ENCODE measurements at places on chromosomes 11 and 22.

DNA sequence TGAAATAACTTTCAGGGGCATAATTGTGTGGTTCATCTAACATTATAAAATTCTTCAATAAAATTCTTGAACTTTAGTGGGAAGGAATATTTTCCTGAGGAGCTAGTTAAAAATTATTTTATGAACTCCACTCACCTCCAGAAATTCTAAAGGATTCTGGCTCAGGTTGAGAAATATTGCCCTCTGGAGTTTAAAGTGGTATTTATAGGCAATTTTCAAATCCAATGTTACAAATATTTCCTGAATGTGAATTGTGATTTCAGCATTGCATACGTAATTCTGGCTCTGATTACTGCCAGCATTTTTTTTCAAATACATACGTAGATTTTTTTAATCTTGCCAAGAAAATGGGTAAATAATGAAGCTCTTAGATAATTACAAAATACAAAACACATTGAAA is 598.2 kb upstream of the ANO3 start:
- no peak for DNase-seq

DNA sequence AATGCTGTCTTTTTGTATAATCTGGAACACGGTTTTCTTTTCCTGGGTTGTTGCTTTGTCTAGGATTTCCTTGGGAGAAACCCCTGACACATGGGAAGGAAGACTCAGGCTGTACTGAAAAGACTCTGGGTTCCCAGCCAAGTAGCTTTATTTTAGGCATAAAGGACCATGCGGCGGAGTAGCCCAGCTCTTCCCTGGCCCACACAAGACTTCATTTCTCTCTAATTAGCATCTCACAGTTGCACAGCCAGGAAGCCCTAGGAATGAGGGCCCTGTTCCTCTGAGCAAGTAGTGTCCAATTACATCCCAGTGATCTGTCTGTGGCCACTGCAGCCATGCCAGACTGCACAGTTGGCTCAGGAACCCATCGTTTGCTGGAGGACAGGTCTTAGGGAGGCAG is 319.5 kb downstream of the TENM4 start:
- DNase-seq: no peak

- no peak for DNase-seq
These were observed 17.3 kb downstream of the TSPAN18 start for GRCh38 chr11:44743959-44744557.

DNA sequence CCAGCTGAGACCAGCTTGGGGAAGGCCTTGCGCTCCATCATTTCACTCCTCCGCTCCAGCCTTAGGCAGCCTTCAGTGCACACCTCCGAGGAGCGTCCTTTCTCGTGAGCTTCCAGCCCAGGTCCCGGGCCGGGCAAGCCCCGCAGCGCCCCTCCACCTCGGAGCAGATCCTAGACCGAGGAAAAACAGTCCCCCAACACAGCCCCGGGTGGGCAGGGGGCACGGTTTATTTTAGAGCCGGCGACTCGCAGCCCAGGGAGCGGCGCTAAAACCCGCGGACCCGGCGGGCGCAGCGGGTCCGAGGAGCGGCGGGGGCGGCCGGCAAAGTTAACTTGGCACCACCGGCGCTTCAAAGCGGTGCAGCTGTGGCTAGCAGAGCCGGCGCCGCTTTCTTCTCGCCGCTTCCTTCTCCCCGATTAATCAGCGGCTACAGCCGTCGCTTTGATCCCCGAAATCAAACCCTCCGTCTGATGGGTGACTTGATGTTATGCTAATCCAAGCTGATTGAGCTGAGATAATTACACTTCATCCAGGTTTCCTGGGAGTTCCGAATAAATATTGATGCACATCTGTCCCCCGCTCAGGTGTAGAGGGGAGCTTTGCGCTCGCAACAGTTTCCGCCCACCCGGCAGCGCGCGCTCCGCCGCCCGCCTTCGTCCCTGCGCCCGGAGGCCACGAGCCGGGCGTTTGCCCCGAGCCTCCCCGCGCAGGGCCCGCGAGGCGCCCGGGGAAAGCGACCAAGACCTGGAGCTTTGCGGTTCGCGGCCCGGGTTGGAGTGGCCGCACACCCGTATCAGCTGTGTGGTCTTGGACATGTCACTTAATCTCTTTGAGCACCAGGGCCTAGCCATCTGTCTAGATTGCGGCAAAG is 192.7 kb downstream of the BUD13 start:
- no peak for DNase-seq

GRCh38 chr11:78417175-78417887 is at the start of gene GAB2:
TSS of gene GAB2 (minus strand) at chr11:78417820. CDS start at chr11:78417720, 100 bp downstream.
- no peak for DNase-seq

- no peak for DNase-seq
These were observed 240.0 kb downstream of the GRIK4 start for GRCh38 chr11:120751550-120751949.

- no peak for DNase-seq
These were observed 812.8 kb downstream of the TBC1D22A start for GRCh38 chr22:47575291-47575690.

DNA sequence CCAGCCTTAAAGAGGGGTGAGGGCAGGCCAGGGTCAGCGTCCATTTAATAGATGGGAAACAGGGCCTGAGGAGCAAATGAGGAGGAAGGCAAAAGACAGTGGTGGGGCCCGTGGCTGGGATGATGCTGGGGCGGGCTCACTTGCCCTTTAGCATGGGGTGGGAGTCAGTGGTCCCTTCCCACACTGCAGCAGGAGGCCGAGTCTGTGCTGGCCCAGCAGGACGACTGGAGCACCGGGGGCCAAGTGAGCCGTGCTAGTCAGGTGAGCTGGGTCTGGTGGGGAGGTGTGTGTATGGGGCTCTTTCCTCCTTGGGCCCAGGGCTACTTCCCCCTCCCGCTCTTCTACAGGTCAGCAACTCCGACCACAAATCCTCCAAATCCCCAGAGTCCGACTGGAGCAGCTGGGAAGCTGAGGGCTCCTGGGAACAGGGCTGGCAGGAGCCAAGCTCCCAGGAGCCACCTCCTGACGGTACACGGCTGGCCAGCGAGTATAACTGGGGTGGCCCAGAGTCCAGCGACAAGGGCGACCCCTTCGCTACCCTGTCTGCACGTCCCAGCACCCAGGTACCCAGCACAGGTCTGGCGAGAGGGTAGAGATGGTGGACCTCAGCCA is 12.8 kb downstream of the SCYL1 start:
- DNase-seq: no peak

DNA sequence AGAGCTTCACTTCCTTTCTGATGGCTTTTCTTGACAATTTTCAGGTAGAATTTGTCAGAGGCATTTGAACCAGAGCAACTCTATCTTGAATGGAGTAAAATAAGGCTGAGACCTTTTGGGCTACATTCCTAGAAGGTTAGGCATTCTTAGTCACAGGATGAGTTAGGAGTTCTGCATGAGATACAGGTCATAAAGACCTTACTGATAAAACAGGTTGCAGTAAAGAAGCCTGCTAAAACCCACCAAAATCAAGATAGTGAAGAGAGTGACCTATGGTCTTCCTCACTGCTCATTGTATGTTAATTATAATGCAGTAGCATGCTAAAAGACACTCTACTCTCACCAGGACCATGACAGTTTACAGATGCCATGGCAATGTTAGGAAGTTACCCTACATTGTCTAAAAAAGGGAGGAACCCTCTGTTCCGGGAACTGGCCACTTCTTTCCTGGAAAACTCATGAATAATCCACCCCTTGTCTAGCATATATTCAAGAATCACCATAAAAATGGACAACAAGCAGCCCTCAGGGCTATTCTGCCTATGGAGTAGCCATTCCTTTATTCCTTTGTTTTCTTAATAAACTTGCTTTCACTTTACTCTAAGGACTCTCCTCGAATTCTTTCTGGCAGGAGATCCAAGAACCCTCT is 1519.7 kb upstream of the TENM4 start:
- no peak for DNase-seq

DNA sequence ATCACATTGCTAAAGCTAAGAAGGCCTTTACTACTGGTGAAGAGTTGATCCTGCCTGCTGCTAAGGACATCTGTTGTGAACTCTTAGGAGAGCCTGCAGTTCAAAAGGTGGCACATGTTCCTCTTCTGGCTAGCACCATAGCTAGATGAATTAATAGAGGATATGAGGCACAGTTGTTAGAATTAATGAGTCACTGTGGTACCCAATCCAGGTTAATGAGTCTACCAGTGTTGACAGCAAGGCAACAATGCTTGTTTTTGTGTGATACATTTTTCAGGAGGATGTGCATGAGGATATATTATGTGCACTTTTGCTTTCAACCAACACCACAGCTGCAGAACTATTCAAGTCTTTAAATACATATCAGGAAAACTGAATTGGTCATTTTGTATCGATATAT is 12.0 kb downstream of the C11orf58 start:
- DNase-seq: no peak

GRCh38 chr22:21014726-21015465 is at the start of gene P2RX6:
TSS of gene P2RX6 (plus strand) at chr22:21015165. CDS start at chr22:21015175, 10 bp downstream.
- no peak for DNase-seq

GRCh38 chr22:37663521-37664140 is 5.1 kb downstream of the PDXP start:
- DNase-seq: no peak

GRCh38 chr11:22049276-22049675 is 143.6 kb upstream of the ANO5 start:
- no peak for DNase-seq

DNA sequence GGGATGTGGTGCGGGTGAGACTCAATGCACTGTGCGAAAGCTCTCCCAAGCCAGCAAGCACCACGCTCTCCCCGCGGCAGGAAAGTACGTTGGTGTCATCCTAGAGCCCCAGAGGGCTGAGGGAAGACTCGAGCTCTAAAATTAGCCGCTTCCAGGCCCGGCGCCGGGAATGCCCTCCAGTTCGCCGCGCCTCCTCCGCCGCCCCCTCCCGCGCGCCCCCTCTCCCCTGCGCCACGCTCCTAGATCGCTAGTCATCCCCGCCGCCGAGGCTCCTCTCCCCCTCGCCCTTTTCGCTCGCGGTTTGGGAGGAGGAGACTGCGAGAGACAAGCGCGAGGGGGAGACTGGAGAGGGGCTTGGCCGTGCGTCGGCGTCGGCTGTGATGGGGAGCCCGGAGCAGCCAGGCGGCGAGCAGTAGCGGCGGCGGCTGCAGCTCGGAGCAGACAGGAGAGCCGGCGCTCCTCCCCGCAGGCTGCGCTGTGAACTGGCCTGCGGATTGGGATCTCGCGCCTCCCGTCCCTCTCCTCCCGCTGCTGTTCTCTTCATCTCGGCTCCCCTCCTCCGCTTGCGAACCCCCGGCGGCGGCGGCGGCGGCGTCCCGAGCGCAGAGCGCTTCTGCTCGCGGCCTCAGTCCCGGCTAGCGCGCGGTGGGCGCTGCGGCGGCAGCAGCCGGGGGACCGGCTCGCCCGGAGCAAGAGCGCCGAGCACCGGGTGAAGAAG is at the start of gene FAT3:
Gene FAT3, plus strand, starts transcription at position 412 of the 718 bp plus-strand sequence. CDS start 127,295 bp downstream, outside the sequence.
- DNase-seq: no peak

DNA sequence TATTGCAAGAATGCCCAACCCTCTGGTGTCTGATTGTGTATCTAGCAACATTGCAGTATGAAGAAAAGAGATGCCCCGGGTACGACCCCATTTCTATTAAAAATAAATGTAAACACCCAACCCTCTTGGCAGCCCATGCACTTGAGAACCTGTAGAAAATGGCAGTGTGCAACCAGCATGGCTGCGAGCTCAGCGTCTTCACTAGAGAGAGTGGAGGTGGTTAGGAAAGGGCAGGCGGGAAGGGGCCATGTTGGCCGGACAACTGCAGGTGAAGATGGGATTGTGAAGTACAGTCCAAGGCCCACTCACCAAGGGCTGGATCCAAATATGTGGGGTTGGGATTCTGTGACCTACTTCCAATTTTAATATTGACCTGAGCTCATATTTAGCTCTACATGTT is 15.9 kb downstream of the PEX26 start:
- no peak for DNase-seq

- DNase-seq: no peak
These were observed 49.5 kb downstream of the PACS1 start for GRCh38 chr11:66119348-66120133.

GRCh38 chr11:44007481-44008087 is 40.2 kb upstream of the ACCSL start:
- no peak for DNase-seq

Measured in stimulated activated CD4-positive, alpha-beta T cell treated with anti-CD3 and anti-CD28 coated beads, Interleukin-4, amount 100 ng/mL, for 48 hours (primary cell).